Hair follicle dermal papilla cell (primary cell): ENCODE measurements at places on chromosomes 1 and 21. TPM values are rescaled to one million over a fixed set of nuclear protein-coding genes. Genes with fewer than 3 reads are reported as not detected.

Gene SHE
- 0.12 TPM in 1 of 2 replicates, not detected in the other for total RNA-seq

Gene CD5L
- not detected in 2 replicates for total RNA-seq

Gene IFNGR2
- 50.9 and 52.1 TPM in 2 replicates for total RNA-seq

Gene OLIG2
- total RNA-seq = not detected in 2 replicates

Gene CSMD2
- total RNA-seq = 6.3 and 7.2 TPM in 2 replicates

Gene KCNT2
- 1.8 and 4.7 TPM in 2 replicates for total RNA-seq

Gene TAGLN2
- total RNA-seq = 124 and 172 TPM in 2 replicates

Gene CA6
- not detected in 2 replicates for total RNA-seq

Gene ZMYND12
- 0.65 and 1.3 TPM in 2 replicates for total RNA-seq

Gene SEMA4A
- 0.97 and 3.2 TPM in 2 replicates for total RNA-seq

Gene MRPL37
- total RNA-seq = 66.4 and 83.7 TPM in 2 replicates

Gene MKNK1
- 25.5 and 27.1 TPM in 2 replicates for total RNA-seq

Gene LEPR
- total RNA-seq = 13.4 and 19.6 TPM in 2 replicates

Gene OXCT2
- 1.8 and 2.7 TPM in 2 replicates for total RNA-seq

Gene NLRP3
- 0.16 and 0.24 TPM in 2 replicates for total RNA-seq

Gene PLCH2
- total RNA-seq = 0.12 and 0.65 TPM in 2 replicates

Gene VAV3
- total RNA-seq = 2.9 and 4.2 TPM in 2 replicates

Gene INAVA
- 0.16 TPM in 1 of 2 replicates, not detected in the other for total RNA-seq

Gene GPR37L1
- not detected in 2 replicates for total RNA-seq

Gene CFHR1
- total RNA-seq = 0.16 TPM in 1 of 2 replicates, not detected in the other

Gene SPRR1B
- not detected in 2 replicates for total RNA-seq

Gene ELF3
- total RNA-seq = 0.49 and 0.81 TPM in 2 replicates

Gene BATF3
- total RNA-seq = 1.1 and 1.8 TPM in 2 replicates

Gene RAVER2
- total RNA-seq = 11.2 and 16.6 TPM in 2 replicates

Gene GBP5
- 1.7 and 3.2 TPM in 2 replicates for total RNA-seq

Gene OVAAL
- total RNA-seq = not detected in 2 replicates

Gene OR2W3
- 0.65 and 1.7 TPM in 2 replicates for total RNA-seq

Gene LCE6A
- total RNA-seq = not detected in 2 replicates

Gene ALX3
- 0.36 and 1.9 TPM in 2 replicates for total RNA-seq

Gene NBPF4
- not detected in 2 replicates for total RNA-seq

Gene CSF3R
- total RNA-seq = 0.97 TPM in 1 of 2 replicates, not detected in the other

Gene MMP23B
- total RNA-seq = 0.24 and 0.49 TPM in 2 replicates

Gene CDK18
- total RNA-seq = 1.1 and 2.6 TPM in 2 replicates

Gene HAPLN2
- not detected in 2 replicates for total RNA-seq

Gene PTPN7
- not detected in 2 replicates for total RNA-seq

Gene EBNA1BP2
- total RNA-seq = 33.5 and 35.7 TPM in 2 replicates

Gene PGM1
- 77.4 and 81.3 TPM in 2 replicates for total RNA-seq

Gene KIF21B
- 0.12 and 0.16 TPM in 2 replicates for total RNA-seq

Gene SSX2IP
- 6.6 and 6.8 TPM in 2 replicates for total RNA-seq

Gene PGLYRP3
- not detected in 2 replicates for total RNA-seq

Gene TFF1
- total RNA-seq = not detected in 2 replicates

Gene CTH
- total RNA-seq = 6.4 and 8.3 TPM in 2 replicates

Gene SETD4
- 17.8 and 19.6 TPM in 2 replicates for total RNA-seq

Gene RPL22
- 70.1 and 76.5 TPM in 2 replicates for total RNA-seq

Gene GBP3
- total RNA-seq = 36.8 and 50.5 TPM in 2 replicates

Gene SH2D5
- 2.1 and 4.9 TPM in 2 replicates for total RNA-seq

Gene SNX7
- total RNA-seq = 67.3 and 85.6 TPM in 2 replicates

Gene CDCP2
- total RNA-seq = not detected in 2 replicates

Gene LCE3E
- total RNA-seq = not detected in 2 replicates

Gene TPTE
- total RNA-seq = not detected in 2 replicates

Gene CR1
- total RNA-seq = 0.24 TPM in 1 of 2 replicates, not detected in the other

Gene RUNX3
- total RNA-seq = 8.3 and 12.3 TPM in 2 replicates

Gene AMIGO1
- 3.3 and 4.9 TPM in 2 replicates for total RNA-seq

Gene ATXN7L2
- 3.5 and 3.7 TPM in 2 replicates for total RNA-seq

Gene EPHA10
- not detected in 2 replicates for total RNA-seq

Gene FASLG
- total RNA-seq = not detected in 2 replicates

Gene NMNAT2
- 1.9 and 3.3 TPM in 2 replicates for total RNA-seq

Gene GGPS1
- 21.9 and 29.0 TPM in 2 replicates for total RNA-seq

Gene CFAP107
- total RNA-seq = not detected in 2 replicates
